Astrocyte (in vitro differentiated cells and primary cell): ENCODE measurements at places on chromosomes 5 and 9.

- peak; percentile 57 for DNase-seq
These were observed 9.0 kb downstream of the RGS14 start for GRCh38 chr5:177366528-177367322.

DNA sequence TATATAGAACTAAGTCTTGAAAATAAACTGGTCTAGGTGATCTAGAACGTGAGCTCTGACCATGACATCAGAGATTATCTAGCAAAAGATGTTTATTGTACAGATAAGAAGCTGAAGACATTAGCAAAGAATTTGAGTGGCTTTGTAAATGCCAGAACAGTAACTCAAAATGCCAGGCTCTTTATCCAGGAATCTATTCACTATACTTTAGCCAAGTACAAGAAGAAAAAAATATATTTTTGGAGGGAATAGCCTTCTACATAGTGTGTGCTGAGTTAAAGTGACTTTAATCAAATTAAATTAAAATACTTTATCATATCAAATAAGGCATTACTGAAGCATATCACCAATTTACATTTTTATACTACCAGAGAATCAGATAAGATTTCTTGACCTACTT lies 132.6 kb upstream of the ITGA1 start:
- no peak for DNase-seq

GRCh38 chr9:101399643-101399970 lies 956 bp downstream of the ZNF189 start:
- DNase-seq, result no peak

DNA sequence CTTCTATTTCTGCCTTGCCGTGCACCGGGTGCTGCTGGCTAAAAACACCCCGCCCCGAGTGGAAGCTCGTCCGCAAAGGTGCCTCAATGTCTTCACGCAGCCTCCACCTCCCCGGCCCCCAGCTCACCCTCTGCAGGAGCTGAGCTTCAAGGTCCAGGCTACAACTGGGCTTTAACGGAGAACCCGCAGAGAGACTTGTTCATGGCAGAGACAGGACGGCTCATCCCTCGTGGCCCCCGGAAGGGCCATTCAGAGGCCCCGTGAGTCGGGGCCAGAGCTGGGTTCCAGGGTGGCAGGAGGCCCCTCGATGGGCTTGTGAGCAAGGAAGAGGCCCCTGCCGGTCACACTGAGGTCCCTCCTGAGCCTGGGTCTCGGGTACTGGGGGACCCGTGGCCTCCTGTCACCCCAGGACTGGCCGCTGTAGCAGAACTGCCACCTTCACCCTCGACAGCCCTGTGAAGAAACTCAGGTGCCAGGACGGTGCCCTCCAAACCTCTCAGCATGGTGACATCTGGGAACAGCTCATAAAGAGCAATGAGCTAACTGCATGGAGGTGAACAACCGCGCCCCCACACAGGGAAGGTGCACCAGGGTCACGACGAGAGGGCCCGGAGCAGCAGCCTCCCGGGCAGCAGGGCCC lies 58.0 kb upstream of the UBAC1 start:
- no peak for DNase-seq

- DNase-seq, result no peak
These were observed 313.5 kb downstream of the PRDM9 start for GRCh38 chr5:23820765-23821471.

DNA sequence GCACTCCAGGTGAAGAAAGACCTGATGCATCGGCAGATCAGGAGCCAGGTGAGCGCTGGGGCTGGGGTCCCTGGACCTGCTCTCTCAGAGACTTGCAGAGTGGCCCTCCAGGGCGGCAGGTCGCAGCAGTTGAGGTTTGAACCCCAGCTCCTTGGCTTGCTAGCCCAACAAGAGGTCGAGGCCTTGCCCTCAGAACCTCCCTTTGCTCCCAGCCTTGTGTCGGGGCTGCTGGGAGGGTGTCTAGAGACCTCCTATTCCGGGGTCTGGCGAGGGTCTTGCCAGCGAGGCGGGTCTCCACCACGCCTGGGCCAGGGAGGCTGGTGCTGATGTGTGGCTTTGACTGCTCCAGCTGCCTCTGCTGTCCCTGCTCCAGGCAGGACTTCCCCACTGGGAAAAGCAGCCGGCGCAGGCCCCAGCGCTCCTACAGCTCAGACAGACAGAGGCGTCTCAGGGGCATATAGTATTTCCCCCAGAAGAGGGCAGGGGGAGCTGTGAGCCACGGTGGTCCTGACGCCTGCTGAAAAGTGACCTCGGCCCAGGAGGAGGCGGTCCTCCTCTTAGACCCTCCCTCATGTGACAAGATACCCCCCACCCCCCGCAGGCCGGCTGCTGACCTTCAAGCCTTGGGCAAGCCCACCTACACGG lies 38.3 kb downstream of the LRSAM1 start:
- no peak for DNase-seq

- DNase-seq, result no peak
These were observed 31.7 kb upstream of the TUSC1 start for GRCh38 chr9:25709941-25710340.

GRCh38 chr5:121841892-121842291 lies 9.8 kb upstream of the FTMT start:
- peak; percentile 2 for DNase-seq

GRCh38 chr9:99431103-99431502 lies 209.0 kb downstream of the SEC61B start:
- peak; percentile 75 for DNase-seq

DNA sequence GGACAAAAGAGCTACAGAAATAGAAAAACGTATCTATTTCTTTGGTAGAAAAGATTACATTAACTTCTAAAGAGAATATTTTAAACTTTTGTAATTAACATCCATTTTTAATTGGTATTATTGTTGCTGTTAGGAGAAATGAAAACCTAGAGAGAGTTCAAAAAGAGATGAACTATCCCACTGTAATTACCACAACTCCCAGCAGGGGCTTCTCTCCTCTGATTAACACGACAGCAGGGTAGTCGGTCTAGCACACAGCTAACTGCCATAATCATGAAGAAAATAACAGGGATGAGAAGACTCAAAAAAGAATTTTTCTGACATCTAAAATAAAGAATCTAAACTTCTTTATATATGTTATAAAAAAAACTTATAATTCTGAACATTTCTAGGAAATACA lies 86.2 kb upstream of the CDH9 start:
- DNase-seq, result no peak

- peak; percentile 56 for DNase-seq
These were observed 59.2 kb upstream of the TRAF1 start for GRCh38 chr9:120985819-120986222.

DNA sequence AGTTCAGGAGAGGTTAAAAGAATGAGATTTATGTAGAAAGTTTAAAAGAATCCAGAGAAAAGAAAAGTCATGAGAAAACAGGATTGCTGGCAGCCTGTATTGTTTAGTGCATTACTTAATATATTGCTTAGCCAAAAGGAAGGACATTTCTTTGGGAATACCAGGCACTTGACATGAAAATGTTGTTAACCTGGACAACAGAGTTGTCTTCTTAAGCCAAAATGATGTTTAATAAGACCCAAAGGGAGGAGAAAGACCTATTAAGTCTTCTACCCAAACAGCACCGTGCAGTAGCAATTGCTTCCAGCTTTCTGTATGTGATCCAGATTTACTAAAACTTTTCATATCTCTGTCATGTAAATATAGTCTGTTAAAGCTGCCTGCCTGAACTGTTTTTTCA lies 74.0 kb upstream of the PRLR start:
- no peak for DNase-seq

DNA sequence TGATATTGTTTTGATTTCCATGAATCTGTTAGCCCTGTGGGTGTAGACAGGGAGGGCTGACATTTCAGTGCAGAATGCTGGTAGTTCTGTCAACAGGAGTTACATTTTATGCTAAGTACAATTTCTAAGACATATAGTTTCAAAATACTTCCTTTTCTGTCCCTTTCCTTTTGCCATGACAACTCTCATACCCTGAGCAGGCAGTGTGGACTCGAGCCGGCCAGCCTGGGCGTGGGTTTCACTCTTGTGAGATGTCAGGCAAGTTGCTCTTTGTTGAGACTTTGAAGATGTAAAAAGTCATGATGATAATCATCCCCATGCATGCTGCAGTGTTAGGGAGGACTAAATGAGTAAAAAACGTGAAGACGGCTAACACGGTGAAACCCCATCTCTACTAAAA lies 197.9 kb downstream of the CFAP90 start:
- no peak for DNase-seq

DNA sequence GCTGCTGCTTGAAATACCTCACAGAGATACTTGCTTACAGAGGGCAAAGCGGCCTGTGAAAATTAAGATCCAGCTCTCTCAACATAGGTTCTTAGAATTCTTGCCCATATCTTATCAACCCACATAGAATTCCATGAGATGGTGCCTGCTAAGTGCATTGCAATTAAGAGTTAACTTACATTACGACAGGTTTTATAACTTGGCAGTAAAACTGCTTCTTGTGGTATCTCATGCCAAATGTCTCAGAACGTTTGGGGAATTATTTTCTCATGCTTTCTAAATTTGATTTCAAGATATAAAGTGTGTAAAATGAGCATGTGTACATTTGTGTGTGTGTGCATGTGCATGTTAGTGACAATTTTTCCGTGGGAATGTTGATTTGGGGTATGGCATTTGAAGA lies 261.2 kb downstream of the SAXO1 start:
- DNase-seq, result no peak

DNA sequence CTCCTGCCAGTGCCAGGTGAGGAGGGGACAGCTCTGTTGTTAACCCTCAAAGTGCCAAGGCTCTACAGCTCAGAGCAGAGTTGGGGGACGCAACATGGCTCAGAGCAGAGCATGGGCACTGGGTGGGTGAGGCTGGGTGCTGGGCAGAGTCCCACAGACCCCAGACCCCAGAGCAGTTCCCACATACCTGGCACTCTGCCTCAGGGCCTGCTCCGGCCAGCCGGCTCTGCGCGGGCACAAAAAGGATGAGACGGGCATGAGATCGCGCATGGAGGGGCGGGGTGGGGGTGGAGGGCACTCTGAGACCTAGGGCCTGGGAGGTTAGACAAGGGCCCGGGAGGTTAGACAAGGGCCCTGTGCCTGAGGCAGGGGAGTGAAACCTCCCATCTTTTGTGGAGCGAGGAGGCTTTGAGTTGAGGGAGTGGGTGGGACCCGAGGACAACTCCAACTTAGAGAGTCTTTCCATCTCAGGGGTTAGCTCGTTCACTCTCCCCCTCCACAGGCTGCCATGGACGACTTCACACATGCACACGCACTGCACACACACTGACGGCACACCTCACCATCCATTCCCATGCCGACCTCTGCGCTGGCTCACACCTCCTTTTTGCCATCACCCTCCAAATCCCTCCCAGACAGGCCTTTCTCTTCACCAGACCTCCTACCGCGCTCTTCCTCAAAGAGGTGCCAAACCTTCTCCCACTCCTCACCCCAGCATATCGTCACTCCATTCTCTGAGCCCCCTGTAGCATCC lies 22.0 kb downstream of the PCDH1 start:
- DNase-seq, result no peak

DNA sequence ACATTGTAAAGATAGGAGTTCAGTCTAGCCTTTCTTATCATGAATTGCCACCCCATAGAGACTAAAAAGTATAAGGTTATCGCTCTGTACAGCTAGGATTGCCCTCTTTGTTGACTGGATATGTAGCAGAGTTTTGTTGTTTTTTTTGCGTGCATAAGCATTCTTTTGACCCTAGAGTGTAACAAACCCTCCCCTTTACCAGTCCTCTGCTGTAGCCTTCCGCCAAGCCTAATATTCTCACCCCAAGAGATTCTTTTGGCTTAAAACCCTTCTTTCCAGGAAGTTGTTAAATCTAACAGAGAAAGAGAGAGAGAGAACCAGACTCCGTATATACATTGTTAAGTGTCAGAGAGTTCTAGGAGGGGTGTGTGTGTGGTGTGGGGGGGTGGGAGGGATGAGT lies 113.9 kb downstream of the FGF1 start:
- DNase-seq, result no peak

- peak; percentile 20 for DNase-seq
These were observed 39.1 kb downstream of the PCDH1 start for GRCh38 chr5:141839015-141839513.

DNA sequence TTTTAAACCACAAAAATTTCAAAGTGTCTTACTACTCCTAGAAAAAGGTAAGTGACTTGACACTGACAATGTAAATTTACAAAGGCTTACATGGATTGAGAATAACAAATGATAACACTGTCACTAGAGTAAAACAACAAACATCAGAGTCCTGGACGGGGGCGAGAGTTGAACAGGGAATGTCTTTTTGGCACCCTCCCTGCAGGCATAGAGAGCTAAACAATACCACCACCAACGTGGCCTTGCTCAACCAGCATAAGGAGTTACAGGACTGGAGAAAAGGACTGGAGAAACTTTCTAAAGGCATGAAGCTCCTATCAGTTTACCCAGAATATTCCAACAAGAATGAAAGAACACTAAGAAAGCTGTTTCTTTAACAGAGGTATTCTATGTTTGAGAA lies 55.3 kb downstream of the PTBP3 start:
- peak; percentile 8 for DNase-seq

- no peak for DNase-seq
These were observed 34.5 kb upstream of the TCF7 start for GRCh38 chr5:134079748-134080581.

GRCh38 chr5:114636271-114636670 lies 274.4 kb downstream of the KCNN2 start:
- no peak for DNase-seq

DNA sequence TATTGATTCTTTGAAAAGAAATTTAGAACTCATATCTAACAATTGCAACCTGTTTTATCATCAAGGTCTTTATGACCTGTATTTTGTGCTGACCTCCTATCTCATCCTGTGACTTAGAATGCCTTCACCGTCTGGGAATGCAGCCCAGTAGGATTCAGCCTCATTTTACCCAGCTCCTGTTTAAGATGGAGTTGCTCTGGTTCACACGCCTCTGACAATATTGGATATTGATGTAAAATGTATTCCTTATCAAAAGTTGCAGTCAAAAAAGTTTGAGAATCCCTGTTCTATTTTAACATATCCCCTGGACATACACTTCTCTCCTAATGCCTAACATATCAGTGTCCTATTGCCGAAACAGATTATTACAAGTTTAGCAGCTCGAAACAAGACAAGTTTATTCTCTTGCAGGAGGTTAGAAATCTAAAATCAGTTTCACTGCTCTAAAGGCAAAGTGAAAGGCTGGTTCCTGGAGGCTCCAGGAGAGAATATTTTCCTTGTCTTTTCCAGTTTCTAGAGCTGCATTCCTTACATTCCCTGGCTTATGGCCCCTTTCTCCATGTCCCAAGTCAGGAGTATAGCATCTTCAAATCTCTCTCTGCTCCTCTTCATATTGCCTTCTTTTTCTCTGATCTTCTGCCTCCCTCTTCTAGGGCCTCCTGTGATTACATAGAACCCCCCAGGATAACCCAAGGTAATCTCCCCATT lies 31.5 kb upstream of the LVRN start:
- DNase-seq, result peak; percentile 12

- no peak for DNase-seq
These were observed 228.3 kb upstream of the C9orf72 start for GRCh38 chr9:27801545-27801944.
